ENCODE measurements at places on chromosomes 12 and 14.

DNA sequence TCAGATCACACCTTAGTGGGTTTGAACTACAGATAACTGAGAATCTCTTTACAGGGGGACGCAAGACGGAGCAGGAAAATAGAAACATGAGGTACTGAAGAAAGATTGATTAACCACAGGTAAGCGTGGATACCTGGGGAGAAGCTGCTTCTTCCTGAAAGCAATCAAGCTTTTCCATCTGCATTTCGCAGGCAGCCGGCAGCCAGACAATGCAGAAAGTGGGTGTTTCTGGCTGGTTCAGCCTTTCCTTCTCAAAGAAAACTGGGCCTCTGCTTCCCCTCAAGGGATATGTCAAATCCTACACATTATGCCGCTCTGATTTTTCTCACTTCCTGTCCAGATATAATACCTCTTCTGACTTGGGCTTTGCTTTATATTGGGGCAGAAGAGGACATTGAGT lies 39.1 kb upstream of the PPFIA2 start:
- DNase-seq = no peak

DNA sequence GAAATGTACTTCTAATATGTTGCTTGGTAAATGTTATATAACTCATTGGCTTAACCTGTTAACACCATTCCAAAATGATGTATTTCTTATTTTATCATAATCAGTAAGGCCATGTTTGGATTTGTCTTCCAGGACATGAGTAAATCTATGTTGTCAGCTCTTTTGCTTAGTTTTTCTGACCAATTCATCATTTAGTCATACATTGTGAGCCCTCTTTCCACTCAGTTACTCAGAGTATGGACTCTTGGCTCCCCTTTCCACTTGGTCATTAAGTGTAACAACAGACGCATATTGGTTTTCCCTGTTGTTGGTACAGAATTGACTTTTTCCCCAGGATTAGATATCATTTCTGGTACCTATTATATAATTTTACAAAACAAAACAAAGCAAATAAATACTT lies 9.0 kb upstream of the CLEC4D start:
- no peak for DNase-seq

DNA sequence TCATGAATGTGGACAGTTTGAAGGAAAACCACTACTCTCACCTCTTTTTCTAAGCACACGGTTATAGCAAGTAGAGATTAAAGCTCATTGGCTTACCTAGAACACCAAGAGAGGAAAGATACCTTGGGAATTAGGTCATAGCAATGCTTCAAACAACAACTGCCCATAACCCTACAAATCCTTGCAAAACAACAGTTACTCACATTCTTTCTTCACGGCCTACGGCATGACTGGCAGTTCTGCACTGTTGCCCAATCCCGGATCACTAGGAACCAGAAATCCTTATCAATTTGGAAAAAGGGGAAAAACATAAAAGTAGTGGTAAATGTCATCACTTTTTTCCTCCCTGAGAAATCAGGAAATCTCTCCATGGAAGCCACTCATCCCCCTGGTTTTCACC lies 9.6 kb upstream of the ISM2 start:
- DNase-seq = peak; percentile 13

DNA sequence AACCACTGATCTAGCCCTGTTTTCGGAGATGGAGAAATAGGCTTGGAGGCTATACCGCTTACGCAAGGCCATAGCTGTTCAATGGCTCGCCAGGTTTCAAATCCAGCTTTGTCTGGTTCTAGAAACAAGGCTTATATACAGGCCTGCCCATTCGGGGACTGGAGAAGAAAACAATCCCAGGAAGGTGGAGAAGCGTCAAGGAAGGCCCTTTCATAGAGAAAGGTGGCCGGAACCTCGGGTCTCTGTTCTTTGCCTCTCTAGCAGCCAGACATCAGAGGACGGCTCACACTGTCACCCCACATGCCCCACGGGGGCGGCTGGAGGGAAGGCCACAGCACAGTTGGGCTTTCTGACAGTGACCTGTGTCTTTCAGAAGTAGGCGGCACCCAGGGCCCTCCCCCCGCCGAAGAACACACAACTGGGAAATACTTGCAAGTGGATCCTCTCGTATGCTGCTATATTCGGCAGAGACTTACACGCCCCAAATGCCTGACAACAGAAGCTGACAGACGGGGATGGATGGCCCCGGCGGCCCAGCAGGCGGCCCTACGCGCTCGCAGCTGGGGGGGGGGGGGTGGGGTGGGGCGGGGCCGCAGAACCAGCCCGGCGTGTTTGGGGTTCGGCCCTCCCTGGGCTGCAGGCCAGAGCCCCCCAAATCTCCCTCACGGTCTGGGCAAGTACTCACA lies 4.5 kb upstream of the SETD1B start:
- peak; percentile 89 for DNase-seq

All from fibroblast of skin of abdomen (primary cell).